Activated T-helper 1 cell treated with Interleukin-2 at 50 U/mL for 16 hours (primary cell): ENCODE measurements at places on chromosomes 5 and 9.

GRCh38 chr5:170206958-170207357, 25.8 kb upstream of the C5orf58 start:
- no peak for DNase-seq

DNA sequence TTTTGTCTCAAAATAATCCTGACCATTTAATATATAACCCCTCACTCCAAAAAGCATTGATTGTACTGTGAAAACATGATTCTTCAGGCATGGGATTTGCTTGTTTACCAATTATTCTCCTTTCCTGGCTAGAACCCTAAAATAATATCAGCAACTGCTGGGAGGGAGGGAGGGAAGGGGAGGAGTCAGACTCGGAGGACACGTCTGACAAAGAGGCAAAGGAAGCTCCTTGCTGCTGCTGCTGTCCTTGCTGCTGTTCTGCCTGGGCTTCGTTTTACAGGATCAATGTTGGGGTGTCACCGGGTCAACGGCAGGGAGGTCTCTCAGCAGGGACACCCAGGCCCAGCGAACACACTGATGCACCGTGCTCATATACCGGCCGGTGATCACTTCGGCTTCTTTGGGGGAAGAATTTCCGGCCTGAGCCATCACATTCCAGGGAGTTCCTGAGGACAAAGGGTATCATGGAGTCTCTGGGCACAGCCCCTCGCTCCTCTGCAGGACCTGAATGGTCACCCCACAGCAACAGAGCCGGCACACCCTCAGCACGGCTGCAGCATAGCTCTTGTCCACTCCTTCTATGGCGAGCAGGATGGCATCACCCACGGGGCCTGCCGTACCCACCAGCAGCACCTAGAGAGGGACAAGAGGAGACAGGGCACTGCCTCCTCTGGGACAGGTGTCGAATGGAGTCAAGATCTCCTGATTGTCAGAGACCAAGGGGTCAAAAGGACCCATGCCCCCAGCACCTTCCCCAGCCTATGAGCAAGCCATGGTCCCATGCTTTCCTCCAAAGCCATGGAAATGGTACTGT, 27.9 kb downstream of the MED10 start:
- no peak for DNase-seq

DNA sequence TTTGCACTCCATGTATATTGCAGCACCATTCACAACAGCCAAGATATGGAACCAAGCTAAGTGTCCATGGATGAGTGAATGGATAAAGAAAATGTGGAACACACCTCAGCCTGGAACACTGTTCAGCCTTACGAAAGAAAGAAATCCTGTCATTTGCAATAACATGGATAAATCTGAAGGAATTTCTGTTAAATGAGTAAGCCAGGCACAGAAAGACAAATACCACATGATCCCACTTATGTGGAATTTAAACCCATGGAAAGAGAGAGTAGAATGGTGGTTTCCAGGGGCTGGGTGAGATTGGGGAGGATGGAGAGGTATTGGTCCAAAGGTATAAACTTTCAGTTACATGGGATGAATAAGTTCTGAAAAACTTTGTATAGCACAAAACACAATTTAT, 228.9 kb upstream of the CD180 start:
- DNase-seq, result no peak

GRCh38 chr5:122310889-122311288, 1.1 kb upstream of the SNCAIP start:
- DNase-seq, result no peak

DNA sequence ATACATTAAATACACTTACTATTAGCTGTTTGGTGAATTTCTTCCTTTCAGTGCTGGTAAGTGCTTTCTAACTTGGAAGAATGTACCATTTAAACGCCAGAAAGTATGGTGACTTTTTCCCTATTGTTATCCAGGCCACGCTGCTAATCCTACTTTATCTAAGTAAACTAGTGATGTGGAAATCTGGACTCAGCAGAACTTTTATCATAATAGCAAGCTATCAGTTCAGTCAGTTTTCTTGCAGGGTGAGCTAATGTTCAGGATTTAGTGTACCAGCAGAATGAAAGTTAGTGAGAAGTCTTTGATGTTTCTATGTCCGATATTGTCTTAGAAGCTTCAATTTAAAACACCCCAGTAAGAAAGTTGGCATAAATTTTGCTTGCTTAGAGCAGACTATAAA, 72.2 kb downstream of the HSD17B4 start:
- no peak for DNase-seq

DNA sequence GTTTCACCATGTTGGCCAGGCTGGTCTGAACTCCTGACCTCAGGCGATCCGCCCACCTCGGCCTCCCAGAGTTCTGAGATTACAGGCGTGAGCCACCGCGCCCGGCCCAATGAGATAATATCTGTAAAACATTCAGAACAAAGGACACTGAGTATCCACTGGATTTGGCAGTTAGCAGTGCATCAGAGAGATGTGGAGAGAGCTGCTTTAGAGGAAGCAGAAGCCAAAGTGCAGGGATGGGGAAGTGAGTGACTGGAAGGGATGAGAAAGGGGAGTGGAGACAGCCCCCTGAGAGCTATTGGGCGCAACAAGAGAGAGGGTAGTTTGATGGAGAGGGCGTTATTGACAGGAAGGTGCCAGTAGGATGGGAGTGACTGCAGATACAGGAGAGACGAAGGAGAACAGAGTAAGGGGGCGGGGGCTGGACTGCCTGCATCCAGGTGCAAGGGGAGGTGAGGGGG, 157.5 kb upstream of the SHB start:
- no peak for DNase-seq

- DNase-seq, result no peak
These were observed 14.5 kb downstream of the PLPP1 start for GRCh38 chr5:55520117-55520839.

DNA sequence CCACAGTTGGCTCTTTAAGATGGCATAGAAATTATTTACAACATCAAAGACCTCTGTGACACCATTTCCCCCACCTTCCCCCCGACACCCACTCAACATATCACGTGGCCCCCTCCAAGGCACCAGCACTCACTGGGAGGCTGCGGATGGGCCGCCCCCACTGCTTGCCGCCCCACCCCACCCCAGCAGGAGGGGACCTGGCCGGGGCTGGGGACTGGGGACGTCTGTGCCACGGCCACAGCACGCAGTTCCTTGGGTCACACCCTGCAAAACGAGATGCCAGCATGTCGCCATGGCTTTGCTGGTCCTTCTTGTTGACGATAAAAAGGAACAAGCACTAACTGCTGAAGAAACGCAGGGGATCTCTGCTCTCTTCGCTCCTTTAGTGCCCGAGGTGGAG, 257.4 kb upstream of the NFIL3 start:
- no peak for DNase-seq

DNA sequence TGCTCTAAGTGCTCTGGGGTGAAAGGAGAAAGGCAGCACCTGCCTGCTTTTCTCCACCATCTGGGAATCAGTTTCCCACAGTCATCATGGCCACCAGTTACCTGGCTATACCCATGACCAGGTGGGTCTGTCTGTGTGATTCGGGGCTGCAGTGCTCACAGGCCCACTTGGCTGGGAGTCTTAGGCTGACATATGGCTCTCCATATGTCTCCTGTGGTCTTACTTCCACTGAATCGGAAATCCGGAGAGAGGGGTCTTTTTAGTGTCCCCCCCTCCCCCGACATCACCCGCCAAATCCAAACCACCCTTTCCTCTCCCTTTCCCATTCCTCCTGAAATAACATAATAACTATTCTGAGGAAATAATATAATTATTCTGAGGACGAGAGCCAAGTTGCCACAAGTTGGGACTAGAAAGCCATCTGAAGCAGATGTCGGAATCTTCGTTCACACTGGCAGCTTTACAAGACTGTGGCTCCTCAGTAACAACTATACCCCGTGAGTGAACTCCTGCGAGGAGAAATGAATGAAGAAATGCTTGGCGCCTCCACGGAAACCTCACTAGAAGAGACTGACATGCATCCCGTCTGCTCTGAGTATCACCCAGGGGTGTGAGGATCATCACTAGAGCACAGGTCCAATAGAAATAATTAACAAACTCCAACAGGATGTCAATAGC, 143.4 kb downstream of the MYO10 start:
- DNase-seq, result no peak

DNA sequence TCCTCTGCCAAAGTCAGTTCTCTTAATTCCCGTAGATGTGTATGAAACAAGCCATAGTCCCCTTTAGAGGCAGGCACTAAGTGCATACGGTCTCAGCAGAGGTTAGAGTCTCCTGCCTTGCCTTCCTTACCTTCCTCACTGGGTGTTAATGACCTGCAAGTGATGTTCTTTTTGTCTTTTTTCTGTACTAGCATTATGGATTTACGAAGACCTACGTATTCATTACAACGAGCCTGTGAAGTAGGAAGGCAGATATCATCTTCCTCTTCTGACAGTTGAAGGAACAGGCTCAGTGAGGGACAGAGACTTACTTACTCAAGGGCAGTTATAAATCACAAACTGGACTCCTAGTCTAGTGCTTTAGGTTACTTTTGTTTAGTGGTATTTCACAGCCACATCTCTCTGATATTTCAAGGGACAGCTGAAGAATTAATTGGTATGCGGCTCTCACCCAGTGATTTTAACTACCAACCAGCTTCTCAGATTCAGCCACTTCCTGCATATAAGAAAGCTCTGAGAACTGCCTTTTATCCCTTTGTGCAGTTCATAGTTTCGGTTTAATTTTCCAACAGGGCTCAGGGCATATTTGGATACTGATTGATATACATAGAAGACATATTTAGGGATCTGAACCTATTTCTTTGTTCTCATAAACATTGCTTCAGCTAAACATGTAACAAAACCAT, 85.1 kb upstream of the CKMT2 start:
- no peak for DNase-seq

DNA sequence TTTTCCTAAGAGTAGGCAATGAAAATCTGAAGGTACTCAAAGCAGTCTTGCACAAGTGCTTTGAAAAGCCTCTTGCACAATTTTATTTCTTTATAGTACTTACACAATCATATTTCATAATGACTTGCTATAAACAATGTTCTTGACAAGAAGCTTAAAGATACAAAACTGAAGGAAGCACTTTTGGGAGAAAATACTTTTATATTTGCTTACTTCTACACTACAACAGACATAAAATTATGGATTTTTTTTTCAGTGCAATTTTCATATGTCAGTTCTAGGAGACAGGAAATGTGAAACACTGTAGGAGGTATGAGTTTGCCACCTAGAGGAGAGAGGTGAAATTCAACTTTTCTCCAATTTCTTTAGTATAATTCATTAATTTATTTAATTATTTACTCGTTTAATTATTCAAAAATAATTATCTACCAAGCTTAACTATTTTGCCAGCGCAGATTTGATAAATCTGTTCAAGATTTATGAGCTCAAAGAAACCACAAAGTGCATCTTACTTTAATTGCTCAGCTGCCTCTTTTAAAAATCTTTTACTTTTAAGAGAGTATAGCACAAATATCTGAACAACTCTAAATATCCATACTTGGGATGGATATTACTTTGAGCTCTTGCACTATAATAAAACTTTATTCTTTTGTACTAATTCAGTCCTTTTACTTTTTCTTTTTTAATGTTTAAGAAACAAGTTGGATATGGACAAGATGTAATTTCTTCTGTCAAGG, 29.0 kb upstream of the CDKN2B start:
- DNase-seq, result no peak

DNA sequence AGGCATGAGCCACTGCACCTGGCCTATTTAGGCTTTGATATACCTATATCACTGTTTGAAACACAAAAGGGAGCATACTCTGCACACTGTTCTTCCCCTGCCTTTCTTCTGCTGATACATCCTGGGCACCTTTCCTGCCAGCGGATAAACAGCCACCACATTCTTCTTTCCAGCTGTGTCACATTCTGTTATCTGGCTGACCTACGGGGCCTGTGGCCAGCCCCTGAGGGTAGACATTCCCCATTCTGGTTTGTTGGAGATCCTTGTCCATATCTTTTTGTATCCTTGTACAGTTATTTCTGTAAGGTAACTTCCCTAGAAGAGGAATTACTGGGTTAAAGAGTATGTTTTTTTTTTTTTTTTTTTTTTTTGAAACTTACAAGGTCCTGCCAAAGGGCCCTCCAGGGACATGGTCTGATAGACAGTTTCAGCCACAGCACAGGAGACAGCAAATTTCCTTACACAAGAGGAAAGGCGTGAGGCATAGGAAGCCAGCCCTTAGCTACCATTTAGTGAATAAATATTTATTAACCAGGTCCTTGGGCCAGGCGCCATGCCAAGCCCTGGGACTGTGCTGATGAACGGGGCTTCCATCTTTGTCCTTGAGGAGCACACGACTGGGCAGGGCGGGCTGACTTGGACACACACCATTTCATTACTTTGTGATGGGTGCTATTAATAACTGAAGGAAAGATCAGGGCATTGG, 57.8 kb downstream of the ERGIC1 start:
- no peak for DNase-seq

GRCh38 chr9:136949239-136949816, 2.7 kb upstream of the LCN12 start:
- DNase-seq, result no peak

- no peak for DNase-seq
These were observed 663.8 kb upstream of the CDH9 start for GRCh38 chr5:27701931-27702903.

GRCh38 chr9:94082956-94083355, 1.3 kb upstream of the PTPDC1 start:
- no peak for DNase-seq

GRCh38 chr5:174300941-174301761, 255.6 kb downstream of the NSG2 start:
- DNase-seq, result no peak

DNA sequence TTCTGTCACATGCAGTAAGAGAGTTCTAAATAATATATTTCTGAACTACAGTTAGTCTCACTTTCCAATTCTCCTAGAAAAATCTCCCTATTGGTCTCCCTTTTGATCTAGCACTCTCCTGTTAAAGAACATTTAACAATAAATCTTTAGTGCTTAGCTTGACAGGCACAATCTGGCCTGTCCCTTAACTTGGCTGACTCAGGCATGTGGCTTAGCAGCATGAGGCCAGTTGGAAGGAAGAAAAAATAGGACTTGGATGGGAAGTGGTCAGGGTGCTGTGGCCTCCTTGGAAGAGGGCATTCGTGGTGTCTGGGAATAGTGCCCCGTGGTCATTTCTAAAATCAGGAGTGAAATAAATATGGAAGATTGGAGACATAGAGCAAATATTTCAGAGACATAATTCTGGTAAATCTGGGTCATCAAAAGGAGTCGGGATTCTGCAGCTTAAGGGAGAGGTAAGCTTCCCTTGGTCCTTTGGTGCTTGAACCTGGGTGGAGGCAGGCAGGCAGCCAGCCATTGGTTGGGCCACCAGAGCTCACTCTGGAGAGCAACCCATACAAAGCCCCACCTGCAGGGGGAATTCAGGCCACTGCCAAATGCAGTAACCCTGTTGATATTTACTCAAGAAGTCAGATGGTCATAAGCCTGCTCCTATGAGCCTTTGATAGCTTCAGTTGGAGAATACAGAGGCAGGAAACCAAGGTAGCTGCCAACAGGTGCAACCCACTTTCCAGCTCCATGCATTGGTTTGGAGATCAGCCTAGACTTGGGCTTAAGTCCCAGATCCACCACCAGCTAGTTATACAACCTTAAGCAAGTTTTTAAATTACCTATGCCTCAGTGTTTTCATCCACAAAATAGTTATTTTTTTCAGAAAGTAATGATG, 28.8 kb upstream of the TLE4 start:
- no peak for DNase-seq

- DNase-seq, result no peak
These were observed 73.6 kb upstream of the SUSD1 start for GRCh38 chr9:112248722-112249121.

- no peak for DNase-seq
These were observed 65.9 kb upstream of the PLPP1 start for GRCh38 chr5:55600497-55601203.
